ENCODE measurements at places on chromosomes 12 and 14. TPM values are rescaled to one million over a fixed set of nuclear protein-coding genes. Genes with fewer than 3 reads are reported as not detected.

Gene TAS2R30
- 9.1 TPM for total RNA-seq

Gene APOF
- not detected for total RNA-seq

Gene METTL1
- 5.2 TPM for total RNA-seq

GRCh38 chr14:88005978-88006851, 1.3 kb downstream of the GPR65 start:
- no peak for DNase-seq

GRCh38 chr14:91280129-91280528, 35.6 kb upstream of the GPR68 start:
- no peak for DNase-seq

- DNase-seq: peak; percentile 50
Observed at GRCh38 chr12:89064151-89064550, 288.1 kb downstream of the DUSP6 start.

- no peak for DNase-seq
Observed at GRCh38 chr12:4535092-4535491, 3.6 kb upstream of the RAD51AP1 start.

- DNase-seq: no peak
Observed at GRCh38 chr14:29390081-29390832, 537.4 kb downstream of the PRKD1 start.
